ENCODE measurements at places on chromosomes 3 and 15. TPM values are rescaled to one million over a fixed set of nuclear protein-coding genes. Genes with fewer than 3 reads are reported as not detected.
A peak's percentile ranks its signal among the peaks of the same experiment; 100 is the strongest.

The GABRR3 gene
- total RNA-seq: not detected

The GXYLT2 gene
- 0.52 TPM for total RNA-seq

The ST8SIA2 gene
- total RNA-seq: not detected

- DNase-seq: no peak
These were observed 1.3 kb upstream of the TP63 start for GRCh38 chr3:189629803-189630455.

DNA sequence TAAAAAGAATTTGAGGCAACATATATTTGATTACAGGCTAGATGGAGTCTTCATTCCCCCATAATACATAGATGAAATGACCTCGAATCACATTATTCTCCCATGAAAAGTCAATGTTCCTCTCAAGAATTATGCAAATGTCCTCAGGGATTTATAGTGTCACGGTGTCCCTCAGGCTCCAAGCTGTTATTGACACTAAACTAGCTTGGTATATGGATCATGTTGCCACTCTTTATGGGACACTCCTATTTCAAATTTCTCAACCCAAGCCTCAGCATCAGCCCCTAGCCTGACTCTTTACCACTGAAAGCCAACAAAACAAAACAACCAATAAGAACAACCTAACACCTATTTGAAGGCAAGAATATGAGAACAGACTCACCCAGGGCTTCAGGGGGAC lies 139.8 kb downstream of the TPRG1 start:
- DNase-seq: no peak

- no peak for DNase-seq
These were observed 80.3 kb downstream of the SMAD3 start for GRCh38 chr15:67145710-67146109.

The C3orf70 gene
- 0.12 TPM for total RNA-seq

The BCHE gene
- 1.3 TPM for total RNA-seq

The NPAP1 gene
- total RNA-seq: not detected

DNA sequence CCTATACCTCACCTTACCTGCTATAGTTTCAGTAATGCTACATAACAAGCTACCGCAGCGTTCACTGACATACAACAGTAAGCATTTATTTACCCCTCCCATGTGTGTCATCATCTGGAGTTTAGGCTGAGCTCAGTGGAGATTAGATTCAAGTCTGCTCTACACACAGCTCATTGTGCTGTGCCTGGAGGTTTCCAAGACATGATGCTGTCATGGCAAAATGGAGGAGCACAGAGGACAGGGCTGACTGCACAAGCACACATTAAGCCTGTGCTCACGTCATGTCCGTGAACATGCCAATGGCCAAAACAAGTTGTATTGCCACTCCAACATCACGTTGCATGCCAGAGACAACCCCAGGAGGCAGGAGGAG lies 333.8 kb upstream of the TRIM42 start:
- DNase-seq: no peak

The LDHAL6B gene
- total RNA-seq: not detected

- DNase-seq: peak; percentile 49
These were observed 11.5 kb downstream of the ITPR1 start for GRCh38 chr3:4504340-4505261.

GRCh38 chr3:11668243-11669235 lies 24.8 kb upstream of the VGLL4 start:
- no peak for DNase-seq

- DNase-seq: no peak
These were observed 23.0 kb downstream of the CMTM7 start for GRCh38 chr3:32414522-32415202.

The C3orf49 gene
- total RNA-seq: not detected

The RTP1 gene
- not detected for total RNA-seq

The FBXO40 gene
- total RNA-seq: not detected

- no peak for DNase-seq
These were observed 38.3 kb upstream of the DCUN1D1 start for GRCh38 chr3:183018421-183019192.

The FAM219B gene
- 56.2 TPM for total RNA-seq

DNA sequence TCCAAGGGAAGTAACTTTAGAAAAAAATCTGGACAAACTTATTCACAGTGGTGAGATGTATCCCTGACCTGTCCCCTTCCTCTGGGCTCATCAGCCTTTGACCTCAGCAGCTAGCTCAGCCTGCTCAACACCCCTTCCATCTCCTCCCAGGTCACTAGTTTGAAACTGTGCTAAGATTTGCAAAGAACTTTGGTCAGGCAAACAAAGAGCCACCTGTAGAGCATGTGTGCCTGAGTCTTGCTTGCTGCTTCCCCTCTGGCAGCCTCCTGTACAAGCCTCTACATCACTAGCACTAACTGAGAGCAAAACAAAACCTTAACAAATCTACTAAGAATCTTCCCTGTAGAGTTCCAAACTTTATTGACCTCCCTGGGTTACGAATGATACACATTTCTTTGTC lies 43.9 kb downstream of the NR1I2 start:
- DNase-seq: no peak

DNA sequence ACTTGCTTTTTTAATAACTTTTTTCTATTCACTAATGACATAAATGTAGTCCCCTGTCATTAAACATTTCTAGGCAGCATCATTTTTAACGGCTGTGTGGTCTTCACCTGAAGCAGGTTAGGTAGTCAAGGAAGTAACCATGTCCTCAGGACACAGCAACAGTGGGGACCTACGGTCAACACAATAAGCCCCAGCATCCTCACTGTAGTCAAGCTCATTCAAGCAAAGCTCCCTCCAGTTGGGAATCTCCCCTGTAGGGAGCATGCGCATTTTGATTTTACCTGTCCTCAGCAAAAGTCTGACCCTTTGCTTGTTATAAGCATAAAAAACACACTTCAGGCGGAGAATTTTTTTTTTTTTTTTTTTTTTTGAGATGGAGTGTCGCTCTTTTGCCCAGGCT lies 151.4 kb downstream of the SHQ1 start:
- DNase-seq: no peak

The TGM4 gene
- total RNA-seq: 0.14 TPM

The TM6SF1 gene
- total RNA-seq: not detected

The PARP9 gene
- total RNA-seq: 128 TPM

The EPHB1 gene
- 0.73 TPM for total RNA-seq

DNA sequence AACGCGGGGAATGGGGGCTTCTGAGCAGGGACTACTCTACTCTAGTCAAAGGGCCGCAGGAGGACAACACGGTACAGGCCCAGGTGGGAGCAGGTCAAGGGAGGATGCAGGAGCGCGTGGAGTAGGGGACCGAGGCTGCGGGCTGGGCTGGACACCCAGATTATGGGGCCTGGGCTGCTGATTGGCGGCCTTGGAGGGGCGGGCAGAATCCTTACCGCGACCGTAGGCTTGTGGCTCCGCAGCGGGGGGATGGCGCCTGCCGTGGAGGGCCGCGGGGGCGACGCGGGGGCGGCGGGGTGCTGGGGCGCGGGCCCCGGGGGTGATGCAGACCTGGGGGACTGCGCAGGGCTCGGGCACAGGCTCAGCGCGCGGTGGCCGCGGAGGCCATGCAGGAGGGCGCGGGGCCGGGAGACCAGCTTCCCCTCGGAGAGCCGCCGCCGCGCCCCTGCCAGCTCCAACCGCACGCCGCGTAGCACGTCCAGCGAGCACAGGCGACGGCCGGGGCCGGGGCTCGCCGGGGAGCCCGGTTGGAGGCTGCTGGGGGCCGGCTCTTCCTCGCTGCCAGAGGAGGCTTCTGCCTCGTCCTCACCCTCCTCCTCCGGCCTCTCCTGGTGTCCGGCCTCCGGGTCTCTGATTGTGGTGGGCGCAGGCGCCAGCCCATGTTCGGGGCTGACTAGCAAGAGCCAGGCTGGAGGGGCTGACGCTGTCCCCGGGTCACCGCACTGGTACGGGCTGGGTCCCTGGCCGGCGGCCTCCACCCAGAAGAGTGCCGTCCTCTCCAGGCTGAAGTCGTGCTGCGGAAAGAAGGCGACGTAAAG lies 12.9 kb downstream of the UBAP1L start:
- no peak for DNase-seq

DNA sequence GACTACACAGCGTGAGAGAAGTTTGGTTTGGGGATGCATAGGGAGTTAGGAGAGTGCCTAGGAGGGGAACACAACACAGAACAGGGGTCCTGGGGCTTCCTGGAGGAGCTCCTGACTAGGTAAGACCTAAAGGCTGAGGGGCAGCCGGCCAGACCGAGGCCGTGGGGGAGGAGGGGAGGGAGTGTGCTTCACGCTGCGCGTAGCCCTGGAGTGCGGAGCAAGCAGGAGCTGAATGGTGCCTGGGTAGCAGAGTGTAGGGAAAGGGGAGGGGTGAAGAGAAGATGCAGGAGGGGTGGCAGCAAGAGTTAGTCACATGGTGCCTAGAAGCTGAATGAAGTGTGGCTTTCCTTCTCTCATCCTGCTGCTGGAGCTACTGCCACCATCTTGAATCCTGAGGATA lies 32.4 kb upstream of the HHATL start:
- no peak for DNase-seq

GRCh38 chr15:65303687-65304380 lies 643 bp upstream of the RNU5B-1 start:
- DNase-seq: peak; percentile 75

- peak; percentile 57 for DNase-seq
These were observed 77.2 kb downstream of the TBC1D2B start for GRCh38 chr15:78000091-78000926.

The ABI3BP gene
- 5.2 TPM for total RNA-seq

DNA sequence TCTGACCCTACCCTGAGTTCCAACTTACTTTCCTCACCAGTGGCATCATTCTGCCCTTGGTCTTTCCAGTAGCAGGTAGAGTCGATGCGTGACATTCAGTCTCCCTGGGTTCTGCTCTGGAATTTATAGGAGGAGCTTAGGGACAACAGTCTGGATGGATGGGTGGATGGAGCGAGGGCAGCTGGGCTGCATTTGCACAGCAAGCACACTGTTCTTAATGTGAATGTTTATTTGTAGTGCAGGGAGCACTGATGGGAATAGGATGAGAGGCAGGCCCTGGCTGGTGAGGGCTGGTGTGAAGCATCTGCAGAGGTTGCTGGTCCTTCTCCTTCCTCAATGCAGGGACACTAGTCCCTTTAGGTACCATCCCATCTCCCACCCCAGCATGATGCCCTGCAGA lies 176.2 kb downstream of the EPHB1 start:
- no peak for DNase-seq

The MDFIC2 gene
- not detected for total RNA-seq

GRCh38 chr3:127170814-127171213 lies 22.1 kb upstream of the PRR23E start:
- peak; percentile 43 for DNase-seq

DNA sequence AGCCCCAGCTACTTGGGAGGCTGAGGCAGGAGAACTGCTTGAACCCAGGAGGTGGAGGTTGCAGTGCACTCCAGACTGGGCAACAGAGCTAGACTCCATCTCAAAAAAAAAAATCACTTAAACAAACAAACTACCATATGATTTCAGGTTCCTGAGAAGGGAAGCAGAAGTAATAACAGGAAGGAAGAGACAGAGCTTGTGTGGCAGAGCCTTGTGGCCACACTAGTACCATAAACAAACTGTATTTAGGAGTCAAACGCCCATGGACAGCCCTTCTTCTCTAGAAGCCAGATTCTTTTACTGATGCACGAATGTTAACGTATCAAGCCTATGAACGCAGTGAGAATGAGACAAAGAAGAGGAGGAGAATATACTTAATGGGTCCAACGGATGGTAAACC lies 12.0 kb downstream of the MTMR10 start:
- DNase-seq: no peak

DNA sequence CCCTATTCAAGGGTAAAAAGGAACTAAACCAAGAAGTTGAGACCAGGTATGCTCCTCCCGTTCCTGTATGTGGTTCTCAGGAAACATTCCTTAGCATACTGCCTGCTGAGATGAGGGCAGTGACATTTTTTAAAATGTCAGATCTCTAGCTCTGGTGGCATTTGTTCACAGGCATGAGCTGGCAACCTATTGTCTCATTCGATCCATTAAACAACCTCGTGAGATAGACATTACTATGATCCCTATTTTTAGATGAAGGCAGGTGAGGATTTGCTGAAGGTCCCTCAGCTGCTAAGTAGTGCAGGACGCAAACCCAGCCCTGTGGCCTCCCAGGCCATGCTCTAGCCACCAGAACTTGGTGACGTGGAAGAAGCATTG lies 74.9 kb downstream of the SIDT1 start:
- no peak for DNase-seq

The NEO1 gene
- total RNA-seq: 35.1 TPM

GRCh38 chr15:71091601-71092000 lies 23.7 kb upstream of the THSD4 start:
- no peak for DNase-seq

The SLC6A1 gene
- not detected for total RNA-seq

The PDZRN3 gene
- total RNA-seq: not detected

The PAQR9 gene
- 1.3 TPM for total RNA-seq

GRCh38 chr15:79372428-79372827 lies 59.7 kb upstream of the MINAR1 start:
- no peak for DNase-seq

Measured in Calu3 (cell line).